Germinal center (tissue), 1 donor: ENCODE measurements at places on chromosomes 16 and 17.
A peak's percentile ranks its signal among the peaks of the same experiment; 100 is the strongest.

GRCh38 chr17:29777663-29778062 is 152.4 kb downstream of the SSH2 start:
- DNase-seq: no peak

GRCh38 chr17:64164596-64165285 is 34.8 kb upstream of the ERN1 start:
- no peak for DNase-seq

DNA sequence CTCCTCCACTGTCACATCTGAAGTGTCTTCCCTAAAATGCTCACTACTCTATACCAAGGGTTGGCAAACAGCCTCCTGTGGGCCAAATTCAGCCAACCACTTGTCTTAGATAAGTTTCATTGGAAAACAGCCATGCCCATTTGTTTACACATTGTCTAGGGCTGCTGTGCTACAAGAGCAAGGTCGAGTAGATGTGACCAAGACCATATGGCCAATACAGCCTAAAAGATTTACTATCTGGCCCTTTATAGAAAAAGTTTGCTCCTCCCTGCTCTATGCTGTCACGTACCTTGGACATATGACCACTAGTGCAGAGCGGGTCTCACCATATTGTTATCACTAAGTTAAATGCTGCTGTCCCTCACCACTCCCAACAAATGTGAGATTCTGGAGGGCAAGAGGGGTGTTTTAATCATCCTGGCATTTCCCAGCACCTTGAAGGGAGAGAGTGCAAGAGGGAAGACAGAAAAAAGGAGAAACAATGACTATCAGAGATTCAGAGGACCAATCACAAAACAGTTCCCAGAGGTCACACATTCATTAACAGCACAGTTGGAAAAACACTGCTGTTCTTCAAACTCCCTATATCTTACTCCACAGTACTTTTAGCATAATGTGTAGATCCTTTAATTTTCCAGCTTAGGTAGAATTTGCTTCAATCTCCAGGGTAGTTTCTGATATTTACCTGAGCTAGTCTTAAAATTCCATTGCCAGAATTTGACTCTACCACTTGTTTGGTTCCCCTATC is 13.2 kb downstream of the LSM12 start:
- DNase-seq: no peak

GRCh38 chr17:21223086-21223485 is 9.1 kb upstream of the TMEM11 start:
- DNase-seq: no peak

- DNase-seq: no peak
These were observed 134.0 kb upstream of the IRX6 start for GRCh38 chr16:55189682-55190636.

GRCh38 chr17:68710976-68711375 is 109.8 kb upstream of the FAM20A start:
- DNase-seq: no peak

DNA sequence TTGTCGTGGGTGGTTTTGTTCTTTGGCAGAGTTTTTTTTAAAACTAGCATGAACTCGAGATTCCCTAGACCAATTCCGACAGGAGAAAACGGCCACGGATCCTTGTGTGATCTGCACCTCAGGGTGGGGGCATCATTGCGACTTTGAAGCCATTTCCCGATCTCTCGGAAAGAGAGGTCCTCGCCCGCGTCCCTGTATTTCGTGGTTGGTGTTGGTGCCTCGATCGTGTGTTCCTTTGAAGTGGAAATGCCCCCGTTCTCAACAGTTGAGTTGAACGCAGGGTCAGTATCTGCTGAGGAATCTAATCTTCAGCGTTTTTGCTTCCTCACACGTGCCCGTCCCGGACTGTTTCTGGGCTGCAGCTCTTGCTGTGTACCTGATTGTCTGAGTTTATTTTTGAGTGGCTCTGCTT is 1.1 kb downstream of the CRAMP1 start:
- DNase-seq: no peak

DNA sequence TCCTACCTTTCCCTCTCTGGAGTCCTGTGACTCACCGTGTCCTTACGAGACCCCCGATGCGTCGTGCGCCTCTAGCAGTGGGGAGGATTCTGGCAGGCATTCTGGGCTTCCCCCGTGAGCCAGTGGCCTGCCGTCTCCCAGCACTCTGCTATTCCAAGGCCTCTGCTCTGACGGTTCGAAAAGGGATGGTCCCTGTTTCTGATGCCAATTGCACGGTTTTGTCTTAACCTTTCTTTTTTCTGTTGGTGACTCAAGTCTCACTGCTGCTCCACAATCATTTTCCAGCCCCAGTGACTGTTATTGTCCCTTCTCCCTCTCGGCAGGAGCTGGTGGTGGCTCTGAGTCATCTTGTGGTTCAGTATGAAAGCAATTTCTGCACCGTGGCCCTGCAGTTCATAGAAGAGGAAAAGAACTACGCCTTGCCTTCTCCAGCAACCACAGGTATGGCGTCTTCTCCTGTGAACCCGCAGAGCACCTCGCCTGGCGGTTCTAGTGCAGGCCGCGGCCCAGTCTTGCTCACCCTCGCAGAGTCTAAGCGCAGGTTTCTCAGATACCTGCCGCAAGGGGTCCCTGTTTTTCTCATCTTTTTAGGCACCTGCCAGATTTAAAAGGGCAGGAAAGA is 100.1 kb upstream of the CHMP6 start:
- peak; percentile 53 for DNase-seq

- no peak for DNase-seq
These were observed 83.6 kb upstream of the PLEKHM1 start for GRCh38 chr17:45573924-45574770.

DNA sequence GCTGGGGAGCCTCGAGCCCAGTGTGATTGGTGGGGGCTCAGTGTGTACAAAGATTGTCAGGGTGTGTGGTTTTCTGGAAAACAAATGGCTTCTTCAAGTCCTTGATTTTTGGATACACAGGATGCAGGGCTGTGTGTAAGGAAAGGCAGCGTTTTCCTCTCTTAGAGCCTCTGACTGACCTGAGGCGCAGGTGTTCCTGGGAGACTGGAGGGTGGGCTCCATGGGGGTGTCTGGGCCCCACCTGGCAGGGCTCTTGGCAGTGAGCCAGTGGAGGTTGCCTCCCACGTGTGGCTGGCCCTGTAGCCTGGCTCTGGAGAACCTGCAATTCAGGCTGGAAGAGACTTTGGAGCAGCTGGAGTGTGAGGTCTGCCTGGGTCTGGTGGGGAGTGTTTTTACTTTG is 5.0 kb downstream of the FOXK2 start:
- DNase-seq: no peak

- peak; percentile 55 for DNase-seq
These were observed at the start of gene PTGES3L for GRCh38 chr17:42979511-42980273. TSS of gene PTGES3L (minus strand) at chr17:42980080. CDS start at chr17:42980053, 27 bp downstream.

GRCh38 chr17:17186051-17186450 is 20.1 kb downstream of the PLD6 start:
- DNase-seq: no peak

GRCh38 chr16:9090101-9090959 is 1.1 kb upstream of the HAPSTR1 start:
- peak; percentile 52 for DNase-seq

DNA sequence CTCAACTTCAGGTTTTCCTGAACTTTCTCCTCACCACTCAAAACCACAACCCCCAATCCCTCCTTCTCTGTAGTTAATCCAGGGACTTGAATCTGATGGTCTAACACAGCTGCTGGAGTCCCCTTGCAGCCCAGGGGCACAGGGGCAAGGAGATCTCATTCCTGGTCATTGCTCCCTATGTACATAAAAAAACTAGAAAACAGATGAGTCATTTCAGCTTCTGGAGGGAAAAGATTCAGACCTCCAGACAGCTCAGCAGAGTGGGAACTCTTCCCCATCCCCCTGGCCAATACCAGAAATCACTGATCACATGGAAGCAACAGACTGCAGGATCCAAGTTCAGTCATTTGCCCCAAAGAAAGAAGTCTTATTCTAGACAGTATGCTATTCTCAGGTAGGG is 62.1 kb downstream of the DYNLRB2 start:
- no peak for DNase-seq

- DNase-seq: no peak
These were observed 5.2 kb downstream of the CACNA1G start for GRCh38 chr17:50565402-50566350.

DNA sequence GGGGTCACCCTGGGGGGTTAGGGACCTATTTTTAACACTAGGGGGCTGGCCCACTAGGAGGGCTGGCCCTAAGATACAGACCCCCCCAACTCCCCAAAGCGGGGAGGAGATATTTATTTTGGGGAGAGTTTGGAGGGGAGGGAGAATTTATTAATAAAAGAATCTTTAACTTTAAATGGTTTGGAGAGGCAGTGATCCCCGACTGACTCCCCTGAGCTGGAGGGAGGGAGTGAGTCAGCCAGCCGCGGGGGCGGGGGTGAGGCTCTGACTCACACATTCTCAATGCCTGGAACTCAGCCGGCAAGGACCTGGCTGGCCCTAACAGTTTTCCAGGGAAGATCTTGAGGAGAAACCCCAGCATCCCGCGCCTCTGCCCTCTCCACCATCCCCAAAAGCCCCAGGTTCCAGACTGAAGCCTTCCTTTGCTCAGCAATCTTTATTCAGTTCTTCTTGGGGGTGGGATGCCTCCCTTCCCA is 1.5 kb downstream of the HCFC1R1 start:
- no peak for DNase-seq

DNA sequence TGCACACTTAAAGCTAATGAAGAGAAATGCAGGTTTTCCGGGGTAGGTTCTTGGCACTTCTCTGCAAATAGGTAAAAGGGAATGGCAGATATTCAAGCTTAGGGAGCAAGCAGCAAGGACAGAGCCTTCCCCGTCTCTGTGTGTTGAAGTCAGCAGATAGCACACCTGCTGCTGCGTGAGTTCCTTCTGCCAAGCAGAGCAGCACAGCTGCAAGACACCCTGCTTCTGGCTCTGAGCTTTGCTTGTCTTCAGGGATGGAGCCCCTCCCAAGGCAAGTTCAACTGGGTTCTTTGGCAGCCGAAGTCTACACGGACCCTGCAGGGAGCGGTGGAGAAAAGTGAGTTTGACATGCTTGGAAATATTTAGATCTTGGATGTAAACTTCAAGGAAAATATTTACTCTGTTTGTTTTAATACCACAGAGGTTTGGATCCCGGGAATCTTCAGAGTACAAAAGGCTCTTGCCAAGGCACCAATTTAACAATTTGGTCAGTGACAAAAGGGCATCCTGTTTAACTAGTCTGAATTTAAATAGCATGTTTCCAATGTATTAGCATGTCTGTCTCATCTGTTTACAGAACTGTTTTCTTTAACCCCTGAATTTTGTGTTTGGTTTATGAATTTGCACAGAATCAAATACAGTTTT is 113.4 kb upstream of the KCNJ16 start:
- no peak for DNase-seq

GRCh38 chr16:53078765-53079485 is 24.1 kb downstream of the CHD9 start:
- no peak for DNase-seq

DNA sequence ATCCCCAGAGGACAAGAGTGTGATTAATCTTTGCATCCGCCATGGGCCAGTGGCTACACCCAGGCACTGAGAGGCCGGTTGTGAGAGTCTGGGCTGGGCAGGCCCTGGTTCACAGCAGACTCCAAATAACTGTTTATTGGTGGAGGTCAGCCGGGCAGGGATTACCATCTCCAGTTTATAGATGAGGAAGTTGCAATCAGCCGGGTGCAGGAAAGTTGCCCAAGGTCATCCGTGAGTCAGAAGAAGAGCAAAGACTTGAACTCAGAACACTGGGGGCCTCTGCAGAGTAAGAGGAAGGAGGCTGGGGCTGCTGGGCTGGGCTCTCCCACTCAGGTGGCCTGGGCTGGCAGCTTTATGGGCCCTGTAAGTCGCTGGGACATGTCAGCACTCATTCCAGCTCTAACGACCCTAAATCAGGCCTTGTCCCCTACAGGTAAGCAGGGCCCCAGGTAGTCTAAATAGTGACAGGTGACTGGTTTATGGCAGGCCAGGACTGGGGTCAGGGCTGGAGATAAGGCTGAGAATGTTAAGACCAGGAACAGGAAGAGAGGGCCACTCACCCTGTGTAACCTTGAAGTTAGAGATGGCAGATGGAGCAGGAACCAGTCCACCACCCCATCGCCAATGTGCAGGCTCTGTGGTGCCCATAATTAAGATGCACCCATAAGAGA is 2.1 kb upstream of the CA4 start:
- no peak for DNase-seq

GRCh38 chr17:77248216-77249114 is 107.7 kb downstream of the SEC14L1 start:
- DNase-seq: no peak

GRCh38 chr17:42408061-42408460 is 15.0 kb downstream of the CAVIN1 start:
- no peak for DNase-seq
